ENCODE measurements at places on chromosomes 4 and X.

GRCh38 chr4:183790661-183791060, 114.4 kb upstream of the STOX2 start:
- no peak for DNase-seq

- no peak for DNase-seq
These were observed 175.8 kb downstream of the RCHY1 start for GRCh38 chr4:75338352-75338880.

GRCh38 chr4:168880072-168880675, 129.9 kb downstream of the CBR4 start:
- no peak for DNase-seq

DNA sequence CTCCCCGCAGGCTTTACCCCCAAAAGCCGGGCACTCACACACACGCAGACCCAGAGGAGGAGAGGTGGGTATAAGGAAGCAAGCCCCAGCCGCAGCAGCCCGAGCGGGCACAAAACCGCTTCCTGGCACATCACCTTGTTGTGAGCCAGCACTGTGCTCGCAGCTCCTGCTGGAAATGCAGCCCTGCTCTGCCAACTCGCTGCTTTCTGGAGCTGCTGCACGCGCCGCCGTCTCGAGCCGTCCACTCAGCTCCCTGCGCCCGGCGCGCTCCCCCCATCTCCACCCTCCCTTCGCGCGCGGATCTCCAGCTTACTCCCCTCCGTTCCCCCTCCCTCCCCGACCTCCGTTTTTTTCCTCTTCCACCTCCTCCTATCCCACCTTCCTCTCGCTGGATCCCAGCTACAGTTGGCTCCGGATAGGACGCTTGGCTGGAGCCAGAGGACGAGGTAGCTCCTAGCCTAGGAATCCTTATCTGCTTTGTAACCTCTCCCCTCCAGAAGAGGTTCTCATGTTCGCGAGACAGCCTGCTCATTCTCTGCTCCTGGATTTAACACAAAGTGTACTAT, at the start of gene SPOCK3:
TSS of gene SPOCK3 (minus strand) at position 179 of the 566 bp plus-strand sequence.
- DNase-seq = peak; percentile 10

DNA sequence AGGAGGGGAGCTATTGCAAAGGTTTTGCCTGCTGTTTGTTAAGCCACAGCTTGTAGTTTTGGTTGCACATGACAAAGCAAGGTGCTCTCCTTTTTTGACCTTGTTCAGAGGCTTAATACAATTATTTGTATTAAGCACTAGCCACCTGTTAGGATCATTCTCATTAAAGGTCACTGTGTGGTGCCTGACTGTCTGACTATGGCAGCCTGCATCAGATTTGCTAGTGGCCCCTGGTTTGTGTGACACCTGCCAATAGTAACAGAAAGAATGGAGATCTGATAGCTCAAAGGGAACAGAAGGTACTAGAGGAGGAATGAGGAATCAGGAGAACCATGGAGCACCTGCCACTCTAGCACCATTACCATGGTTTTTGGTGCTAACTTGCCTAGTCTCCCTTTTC, 102.5 kb downstream of the POLA1 start:
- DNase-seq = no peak

GRCh38 chr4:5043579-5043978, 7.7 kb upstream of the STK32B start:
- DNase-seq = no peak
